ENCODE measurements at places on chromosomes 5 and 9. TPM values are rescaled to one million over a fixed set of nuclear protein-coding genes. Genes with fewer than 3 reads are reported as not detected.
A peak's percentile ranks its signal among the peaks of the same experiment; 100 is the strongest.

DNA sequence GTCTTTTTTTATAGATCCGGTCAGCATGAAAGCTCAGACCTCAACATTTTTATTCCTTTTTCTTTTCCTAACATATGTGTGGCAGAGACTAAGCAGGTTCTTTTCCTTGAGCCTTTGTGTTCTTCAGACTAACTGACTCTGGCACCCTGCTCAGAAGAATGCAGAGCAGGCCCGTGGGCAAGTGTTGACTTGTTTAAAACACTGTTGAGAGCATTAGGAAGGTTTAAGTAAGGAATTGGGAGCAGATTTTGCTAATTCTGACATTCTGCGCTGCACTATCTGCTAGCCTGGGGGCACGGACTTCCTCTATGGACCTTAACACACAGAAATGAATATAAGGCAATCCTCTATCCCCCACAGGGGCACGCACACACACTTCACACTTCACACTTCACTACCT lies 182.5 kb upstream of the PIK3R1 start:
- DNase-seq: no peak

The AQP3 gene
- polyA plus RNA-seq: 12.2 TPM

The SH3GL2 gene
- polyA plus RNA-seq: 0.05 TPM

DNA sequence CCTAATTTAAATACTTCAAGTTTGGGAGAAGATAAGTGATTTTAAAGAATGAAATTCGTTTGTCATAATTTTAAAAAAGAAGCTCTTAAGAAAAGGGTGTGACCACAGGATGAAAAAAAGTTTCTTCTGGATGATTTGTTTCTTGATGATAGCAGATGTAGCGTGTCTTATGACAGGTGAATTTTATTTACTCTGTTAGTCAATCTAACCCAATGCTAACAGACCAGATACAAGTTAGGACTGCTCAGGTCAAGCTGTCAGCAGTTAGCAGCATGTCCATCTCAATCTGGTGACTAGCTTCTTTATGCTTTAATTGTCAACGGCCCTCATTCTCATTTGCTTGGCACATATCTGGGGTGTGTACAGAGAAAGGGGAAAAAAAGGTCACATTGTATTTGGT lies 456.0 kb downstream of the BNC2 start:
- no peak for DNase-seq

DNA sequence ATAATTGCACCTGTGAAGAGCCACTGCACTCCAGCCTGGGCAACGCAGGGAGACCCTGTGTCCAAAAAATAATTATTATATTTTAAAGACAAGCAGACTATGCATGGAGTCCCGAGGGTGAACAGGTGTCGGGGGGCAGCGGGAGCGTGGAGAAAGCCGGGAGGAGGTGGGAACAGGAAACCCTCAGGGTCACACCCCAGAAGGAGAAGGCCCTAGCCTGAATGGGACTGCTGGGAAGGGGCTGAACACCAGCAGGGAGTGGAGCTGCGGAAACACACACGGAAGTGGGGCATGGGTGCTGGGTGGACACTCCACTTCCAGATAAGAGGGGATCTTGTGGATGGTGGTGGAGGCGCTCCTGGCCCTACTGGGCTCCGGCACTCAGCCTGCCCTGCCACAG lies 12.8 kb downstream of the SURF6 start:
- no peak for DNase-seq

DNA sequence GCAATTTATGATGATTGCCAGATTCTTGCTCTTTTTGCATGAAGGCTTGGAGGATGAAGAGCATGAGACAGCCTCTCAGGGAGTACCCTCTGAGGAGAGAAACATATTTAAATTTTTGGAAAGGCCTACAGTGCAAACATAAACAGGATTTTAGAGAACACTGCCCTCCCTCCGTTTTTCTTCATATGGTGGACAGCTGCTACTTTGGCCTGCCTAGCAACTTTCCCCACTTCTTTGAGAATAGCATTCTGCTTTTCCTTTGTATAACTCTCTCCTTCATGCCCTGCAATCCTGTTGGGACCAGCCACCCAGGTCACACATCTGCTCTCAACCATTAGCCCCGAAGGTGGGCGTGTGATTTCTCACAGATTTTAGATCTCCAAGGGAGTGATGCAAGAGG lies 20.5 kb upstream of the TXN start:
- DNase-seq: no peak

GRCh38 chr5:91420879-91421278 lies 37.8 kb upstream of the ARRDC3 start:
- DNase-seq: no peak

GRCh38 chr9:128416014-128416413 lies 4.6 kb upstream of the CERCAM start:
- no peak for DNase-seq

The NR6A1 gene
- polyA plus RNA-seq: 0.10 TPM

The PCDHGA7 gene
- 3.1 TPM for polyA plus RNA-seq

The NME5 gene
- 0.17 TPM for polyA plus RNA-seq

- no peak for DNase-seq
These were observed 424.6 kb downstream of the GADD45G start for GRCh38 chr9:90029386-90029785.

The SPATA31A3 gene
- not detected for polyA plus RNA-seq

The SV2C gene
- not detected for polyA plus RNA-seq

GRCh38 chr5:119694284-119694683 lies 64.9 kb downstream of the FAM170A start:
- no peak for DNase-seq

The RLN2 gene
- polyA plus RNA-seq: not detected

DNA sequence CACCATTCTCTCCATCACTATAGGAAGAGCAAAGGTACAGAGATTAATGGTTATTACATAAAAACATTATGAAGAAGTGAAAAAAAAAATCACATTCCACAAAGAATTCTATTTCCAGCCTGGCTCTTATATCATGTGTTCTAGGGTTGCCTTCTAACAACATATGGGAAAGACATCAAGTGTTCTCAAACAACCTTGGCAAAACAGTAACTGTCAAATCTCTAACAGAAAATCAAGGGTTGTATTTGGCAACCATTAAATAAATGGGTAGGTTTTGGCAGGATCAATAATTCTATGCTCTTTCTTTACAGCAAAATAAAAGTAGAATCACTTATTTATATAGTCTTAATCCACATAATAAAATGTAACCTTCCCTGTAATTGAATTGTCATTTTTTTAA lies 728.9 kb downstream of the MAT2B start:
- DNase-seq: no peak

DNA sequence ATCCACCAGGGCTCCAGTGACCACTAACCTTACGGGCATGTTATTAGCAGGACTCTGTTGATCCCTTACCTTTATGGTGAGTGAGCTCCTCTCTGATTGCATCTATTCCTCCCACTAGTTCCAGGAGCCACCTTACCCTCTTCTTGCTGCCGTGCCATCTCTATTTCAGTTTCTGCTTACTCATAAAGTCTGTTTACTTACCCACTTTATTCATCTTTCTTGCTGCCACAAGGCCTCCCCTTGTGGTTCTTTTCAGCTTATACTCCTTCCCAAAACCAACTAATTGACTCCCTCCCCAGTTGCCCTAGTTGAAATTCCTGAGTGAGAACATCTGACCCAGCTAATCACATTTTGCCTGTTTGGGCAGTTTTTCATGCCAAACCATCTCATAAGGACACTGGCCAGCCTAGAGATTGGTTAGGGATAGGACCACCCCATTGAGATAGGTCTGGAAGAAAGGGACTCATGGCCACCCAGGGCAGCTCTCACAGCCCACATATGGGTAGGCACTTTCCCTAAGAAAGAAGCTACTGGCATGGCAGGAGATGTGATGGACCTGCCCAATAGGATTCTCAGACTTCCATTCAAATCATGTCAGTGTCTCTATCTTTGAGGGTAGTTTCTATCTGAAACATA lies 412.7 kb downstream of the EFNA5 start:
- DNase-seq: no peak

- DNase-seq: no peak
These were observed 6.9 kb upstream of the EGR1 start for GRCh38 chr5:138458384-138458783.

GRCh38 chr5:1543398-1544293 lies 19.9 kb upstream of the LPCAT1 start:
- no peak for DNase-seq

The HSD17B4 gene
- 81.5 TPM for polyA plus RNA-seq

GRCh38 chr5:78615697-78616096 lies 32.9 kb downstream of the LHFPL2 start:
- peak; percentile 68 for DNase-seq

The AK8 gene
- polyA plus RNA-seq: 0.19 TPM

GRCh38 chr9:38671372-38671731 lies 48.6 kb downstream of the FAM240B start:
- no peak for DNase-seq

DNA sequence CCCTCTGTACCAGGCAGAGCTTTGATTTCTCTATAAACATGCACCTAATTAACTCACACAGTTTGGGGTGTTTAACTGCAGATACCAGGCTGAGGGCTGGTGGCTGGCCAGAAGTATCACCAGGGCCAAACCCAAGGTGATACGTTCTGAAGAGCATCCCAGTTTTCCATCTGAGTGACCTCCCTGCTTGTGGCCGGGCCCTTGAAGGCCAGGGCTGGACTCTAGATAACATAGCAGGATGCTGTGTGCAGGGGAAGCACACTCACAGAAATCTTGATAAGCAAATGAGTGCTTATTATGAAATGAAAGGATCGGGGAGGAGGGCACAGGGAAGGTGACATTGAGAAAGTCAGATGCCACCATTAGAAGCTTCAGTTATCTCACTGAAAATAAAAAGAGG lies 582.4 kb downstream of the BRINP1 start:
- no peak for DNase-seq

- DNase-seq: peak; percentile 51
These were observed 90.1 kb downstream of the ADAMTS6 start for GRCh38 chr5:65391591-65391990.

- no peak for DNase-seq
These were observed 152.6 kb upstream of the FST start for GRCh38 chr5:53327811-53328334.

DNA sequence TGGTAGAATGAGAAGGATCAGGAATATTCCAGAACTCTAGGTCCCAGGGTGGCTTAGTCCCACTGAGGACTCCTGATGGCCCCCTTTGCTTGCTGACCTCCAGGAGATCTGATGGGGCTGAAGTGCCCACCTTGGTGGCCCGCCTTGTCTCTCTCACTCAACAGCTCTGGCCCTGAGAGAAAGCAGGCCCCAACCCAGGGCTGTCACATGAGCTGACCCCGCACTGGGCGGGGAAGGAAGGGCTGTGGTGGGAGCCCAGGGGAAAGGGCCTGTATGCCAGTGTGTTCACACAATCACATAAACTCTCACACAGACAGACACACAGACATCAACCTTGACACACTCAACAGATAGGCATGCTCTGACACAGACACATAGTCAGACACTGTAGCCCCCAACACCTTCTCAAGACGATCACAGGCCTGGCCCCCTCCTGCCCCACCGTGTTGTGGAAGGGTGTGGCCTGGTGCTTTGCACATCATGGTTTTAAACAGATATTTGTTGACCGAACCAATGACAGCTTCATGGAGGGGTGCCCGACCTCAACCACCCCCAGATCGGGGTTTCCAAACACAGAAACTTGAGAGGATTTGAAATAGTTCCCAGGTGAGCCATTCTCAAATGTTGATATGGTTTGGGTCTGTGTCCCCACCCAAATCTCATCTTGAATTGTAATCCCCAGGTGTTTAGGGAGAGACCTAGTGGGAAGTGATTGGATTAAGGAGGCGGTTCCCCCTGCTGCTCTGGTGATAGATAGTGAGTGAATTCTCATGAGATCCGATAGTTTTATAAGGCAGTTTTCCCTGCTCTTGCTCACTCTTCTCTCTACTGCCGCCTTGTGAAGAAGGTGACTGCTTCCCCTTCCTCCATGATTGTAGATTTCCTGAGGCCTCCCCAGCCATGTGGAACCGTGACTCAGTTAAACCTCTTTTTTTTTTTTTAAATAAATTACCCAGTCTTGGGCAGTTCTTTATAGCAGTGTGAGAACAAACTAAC lies 48.5 kb upstream of the HAND1 start:
- no peak for DNase-seq

The DAPK1 gene
- 0.01 TPM for polyA plus RNA-seq

The HCN1 gene
- not detected for polyA plus RNA-seq

DNA sequence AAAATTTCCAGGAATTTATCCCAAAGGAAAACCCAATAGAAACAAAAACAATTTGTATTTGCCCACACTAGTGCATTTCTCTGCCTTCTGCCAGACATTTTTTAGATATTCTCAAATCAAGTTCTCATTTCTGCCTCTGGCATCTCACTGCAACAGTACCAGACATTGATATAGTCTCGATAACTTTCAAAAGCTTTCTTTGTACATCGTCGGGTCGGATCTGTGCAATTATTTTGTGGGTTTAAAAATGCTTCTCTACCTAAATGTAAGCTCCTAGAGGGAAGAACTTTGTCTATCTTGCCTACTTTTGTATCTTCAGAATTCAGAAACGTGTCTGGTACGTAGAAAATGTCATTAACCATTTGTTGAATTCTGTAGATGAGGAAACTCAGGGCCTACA lies 125.5 kb upstream of the LIFR start:
- DNase-seq: no peak

The C5orf52 gene
- not detected for polyA plus RNA-seq

- no peak for DNase-seq
These were observed 89.3 kb upstream of the IL12B start for GRCh38 chr5:159419576-159419975.

DNA sequence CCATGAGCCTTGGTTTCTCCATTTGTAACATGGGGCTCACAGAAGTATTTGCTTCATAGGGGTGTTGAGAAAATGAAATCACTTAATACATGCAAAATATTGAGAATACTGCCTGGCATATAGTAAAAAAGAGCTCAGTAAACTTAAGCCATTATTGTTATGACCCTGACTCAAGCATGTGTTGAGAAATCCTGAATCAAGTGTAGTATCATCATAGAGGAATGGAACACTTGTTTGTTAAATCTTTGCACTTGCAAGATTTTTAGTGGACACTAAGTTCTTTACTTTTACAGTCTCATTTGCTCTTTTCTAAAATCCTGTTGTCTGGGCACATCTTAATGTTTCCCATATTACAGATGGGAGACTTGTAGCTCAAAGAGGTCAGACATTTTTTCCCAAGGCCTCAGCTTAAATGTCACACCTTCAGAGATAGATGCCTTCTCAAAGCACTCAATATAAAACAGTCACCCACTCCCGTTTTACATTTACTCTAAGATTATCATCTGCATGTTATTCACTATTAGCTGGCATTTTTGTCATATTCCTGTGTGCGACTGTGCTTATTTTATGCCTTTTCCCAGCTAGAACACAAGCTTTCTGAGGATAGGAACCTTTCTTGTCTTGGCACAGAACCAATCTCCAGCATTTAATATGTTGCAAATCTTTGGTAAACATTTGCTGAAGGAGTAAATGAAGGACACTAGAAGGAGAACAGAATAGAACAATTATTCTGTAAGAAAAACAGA lies 250.0 kb upstream of the TNC start:
- peak; percentile 76 for DNase-seq

- no peak for DNase-seq
These were observed 31.4 kb downstream of the SLC12A7 start for GRCh38 chr5:1080432-1080831.

GRCh38 chr5:142572006-142572405 lies 113.9 kb downstream of the FGF1 start:
- no peak for DNase-seq

The WHRN gene
- polyA plus RNA-seq: 2.8 TPM

The MYMK gene
- polyA plus RNA-seq: not detected

GRCh38 chr5:52725065-52725746 lies 62.5 kb upstream of the ITGA1 start:
- DNase-seq: peak; percentile 12

The ASPN gene
- 0.09 TPM for polyA plus RNA-seq

Measured in IMR-90 (cell line).